ENCODE measurements at places on chromosomes 4 and X.

DNA sequence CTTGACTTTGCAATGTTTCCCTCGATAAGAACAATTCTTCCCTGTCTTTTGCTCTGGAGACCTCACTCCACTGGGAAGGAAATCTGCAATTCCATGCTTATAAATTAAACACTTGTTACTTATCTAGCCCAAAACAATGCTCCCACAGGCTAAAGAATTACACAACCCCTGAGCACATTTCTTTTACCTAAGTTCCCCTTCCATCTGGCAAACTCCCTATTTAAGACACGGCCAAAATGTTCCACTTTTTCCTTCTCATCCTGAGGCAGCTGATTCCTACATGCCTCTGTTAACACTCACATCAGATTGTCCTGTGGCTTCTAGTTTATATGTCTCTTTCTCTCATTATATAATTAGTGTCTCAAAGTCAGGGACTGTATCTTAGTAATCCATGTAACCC lies 211.7 kb downstream of the COX18 start:
- DNase-seq = no peak

- no peak for DNase-seq
These were observed 247.1 kb downstream of the SPRY1 start for GRCh38 chr4:123643691-123644090.

- DNase-seq = no peak
These were observed 20.8 kb downstream of the ENOPH1 start for GRCh38 chr4:82450966-82451755.

DNA sequence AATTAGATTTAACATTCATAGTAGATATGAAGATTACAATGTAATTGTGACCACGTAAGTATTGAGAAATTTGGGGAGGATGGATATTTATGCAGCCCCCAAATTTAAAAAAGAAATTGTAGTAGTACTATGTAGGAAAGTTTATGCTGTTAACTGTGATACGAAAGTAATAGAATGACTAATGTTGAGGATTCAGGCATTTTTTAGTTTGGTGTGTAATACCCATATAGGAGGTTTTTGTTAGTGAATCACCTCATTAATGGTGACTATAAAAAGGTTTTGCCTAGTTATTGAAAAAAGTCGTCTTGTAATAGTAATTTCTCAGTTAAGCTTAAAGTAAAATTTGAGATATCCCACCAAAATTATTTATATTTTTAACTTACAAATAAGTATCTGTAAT lies 67.2 kb downstream of the SMARCAD1 start:
- DNase-seq = no peak

DNA sequence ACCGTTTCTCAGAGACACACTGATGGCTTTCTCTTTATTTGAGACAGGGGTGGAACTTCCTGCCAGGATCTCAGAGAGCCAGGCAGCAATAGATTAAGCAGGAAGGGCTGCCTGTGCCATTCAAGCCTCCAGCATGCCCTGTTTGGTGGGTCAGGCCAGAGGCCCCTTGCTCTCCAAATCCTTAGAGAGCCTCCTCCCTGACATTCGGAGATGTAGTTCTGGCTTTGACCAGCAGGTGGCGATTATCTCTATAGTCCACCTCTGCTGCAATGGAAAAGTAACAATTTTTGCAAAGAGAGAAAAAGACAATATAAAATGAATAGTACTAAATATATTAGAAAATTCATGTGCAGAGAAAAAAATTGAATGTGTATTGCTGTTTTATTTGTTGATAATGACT lies 93.9 kb downstream of the NXF2B start:
- DNase-seq = no peak

- no peak for DNase-seq
These were observed 73.7 kb upstream of the GALNT7 start for GRCh38 chr4:173094739-173095421.

DNA sequence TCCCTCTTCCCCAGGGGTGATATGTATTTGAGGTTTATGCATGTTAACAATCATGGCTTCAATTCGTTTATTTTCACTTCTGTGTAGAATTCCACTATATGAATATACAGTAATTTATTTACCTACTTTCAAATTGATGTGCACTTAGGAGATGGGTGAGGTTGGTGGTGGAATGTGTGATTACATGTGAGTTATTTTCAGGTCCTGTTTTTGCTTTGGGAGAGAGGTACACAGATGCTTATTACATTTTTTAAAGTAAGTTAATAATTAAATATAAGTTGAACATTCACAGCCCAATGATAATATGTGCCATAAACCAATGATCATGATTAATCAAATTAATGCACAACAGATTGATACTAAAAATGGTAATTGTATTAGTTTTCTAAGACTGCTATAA lies 79.5 kb downstream of the SPRY1 start:
- no peak for DNase-seq

DNA sequence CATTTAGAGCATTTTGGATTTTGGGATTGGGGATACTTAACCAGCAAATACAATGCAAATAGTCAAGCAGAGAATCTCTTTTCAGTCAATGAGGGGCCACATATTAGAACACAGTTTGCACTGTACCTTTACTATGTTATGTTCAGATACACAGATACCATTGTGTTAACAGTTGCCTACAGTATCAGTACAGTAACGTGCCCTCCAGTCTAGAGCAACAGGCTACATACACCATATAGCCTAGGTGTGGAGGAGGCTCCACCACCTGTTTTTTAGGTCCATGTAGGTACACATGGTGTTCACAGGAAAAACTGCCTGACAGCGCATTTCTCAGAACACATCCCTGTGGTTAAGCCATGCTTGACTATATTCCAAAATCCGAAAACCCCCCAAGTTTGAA lies 9.1 kb downstream of the GRPEL1 start:
- no peak for DNase-seq

GRCh38 chr4:119667802-119668201 lies 39.2 kb upstream of the PDE5A start:
- DNase-seq = peak; percentile 0

- no peak for DNase-seq
These were observed 821 bp downstream of the ASMTL start for GRCh38 chrX:1451661-1452515.

DNA sequence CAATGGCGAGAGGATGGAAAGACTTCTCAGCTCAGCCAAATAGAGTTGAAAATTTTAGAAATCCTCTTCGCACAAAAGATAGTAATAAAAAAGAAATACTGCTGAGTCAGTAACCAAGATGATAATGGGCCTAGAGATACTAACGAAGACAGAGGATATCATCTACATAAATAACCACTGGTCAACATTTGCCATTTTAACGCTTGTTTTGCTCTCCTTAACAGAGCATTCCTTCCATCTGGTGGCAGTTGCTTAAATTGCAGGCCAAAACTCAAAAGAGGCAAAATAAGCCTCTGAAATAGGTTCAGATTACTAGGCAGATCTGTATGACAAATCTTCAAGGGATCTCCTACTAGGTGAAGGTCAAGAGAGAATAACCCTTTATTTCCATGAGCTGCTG lies 51.7 kb upstream of the MCF2 start:
- DNase-seq = no peak

DNA sequence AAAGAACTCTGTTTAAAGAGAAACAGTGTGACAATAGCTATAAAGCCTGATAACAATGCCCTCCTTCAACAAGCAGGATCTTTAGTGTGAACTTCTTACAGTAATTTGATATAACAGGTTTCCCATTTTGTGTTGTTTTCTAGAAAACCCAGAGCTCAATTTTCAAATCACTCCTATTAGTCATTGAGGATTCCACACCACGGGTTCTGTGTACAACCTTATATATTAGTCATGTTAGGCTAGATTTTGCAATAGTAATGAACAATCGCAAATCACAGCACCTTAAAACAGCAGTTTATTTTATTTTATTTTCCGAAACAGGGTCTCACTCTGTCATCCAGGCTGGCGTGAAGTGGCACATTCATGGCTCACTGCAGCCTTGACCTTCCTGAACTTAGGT lies 1020.9 kb upstream of the INTU start:
- no peak for DNase-seq

DNA sequence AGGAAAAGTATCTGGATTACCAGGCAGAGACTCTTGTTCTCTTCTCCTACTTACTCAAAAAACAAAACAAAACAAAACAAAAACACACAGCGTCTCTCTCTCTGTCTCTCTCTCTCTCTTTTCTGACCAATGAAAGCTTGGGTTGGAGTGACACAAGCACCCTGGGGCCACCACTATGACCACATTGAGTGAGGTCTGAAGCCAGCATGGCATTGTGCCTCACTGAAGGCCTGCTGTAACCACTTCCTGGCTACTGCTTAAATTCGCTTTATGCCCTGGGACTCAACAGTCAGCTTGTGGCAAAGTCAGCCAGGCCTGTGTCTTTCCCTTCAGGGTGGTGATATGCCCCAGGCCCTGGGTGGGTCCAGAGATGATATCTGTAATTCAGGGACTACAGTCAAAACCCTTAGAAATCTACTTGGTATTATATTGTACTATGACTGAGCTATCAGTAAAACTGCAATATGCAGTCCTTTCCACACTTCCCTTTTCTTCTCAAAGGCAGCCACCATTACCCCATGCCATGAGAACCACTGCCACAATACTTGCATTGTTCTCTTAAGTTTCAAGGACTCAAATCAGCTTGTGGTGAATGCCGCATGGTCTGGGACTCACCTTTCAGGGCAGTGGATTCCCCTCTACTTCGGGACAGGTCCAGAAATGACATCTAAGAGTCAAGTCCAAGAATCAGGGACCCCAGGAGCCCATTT lies 606.8 kb upstream of the KLHL4 start:
- no peak for DNase-seq

GRCh38 chr4:886244-886643 lies 45.9 kb downstream of the GAK start:
- DNase-seq = no peak

DNA sequence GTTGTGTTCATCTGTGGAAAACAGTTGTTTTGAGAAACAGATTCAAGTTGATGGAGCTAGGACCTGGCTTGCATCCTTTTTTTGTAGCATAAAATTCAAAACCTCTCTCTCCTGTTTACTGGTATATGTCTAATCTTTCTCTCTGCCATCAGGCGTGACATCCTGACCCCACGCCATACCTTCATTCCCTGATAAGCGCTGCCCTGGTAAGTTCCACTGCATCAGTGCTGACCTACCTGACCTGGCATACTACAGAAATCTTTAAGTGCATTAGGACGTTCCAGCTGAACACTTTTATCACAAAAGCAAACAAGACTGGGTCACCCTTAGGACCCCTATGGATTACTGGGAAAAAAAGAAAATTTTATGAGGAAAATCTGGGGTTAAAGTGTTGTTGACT lies 230.7 kb downstream of the SHROOM3 start:
- DNase-seq = no peak

DNA sequence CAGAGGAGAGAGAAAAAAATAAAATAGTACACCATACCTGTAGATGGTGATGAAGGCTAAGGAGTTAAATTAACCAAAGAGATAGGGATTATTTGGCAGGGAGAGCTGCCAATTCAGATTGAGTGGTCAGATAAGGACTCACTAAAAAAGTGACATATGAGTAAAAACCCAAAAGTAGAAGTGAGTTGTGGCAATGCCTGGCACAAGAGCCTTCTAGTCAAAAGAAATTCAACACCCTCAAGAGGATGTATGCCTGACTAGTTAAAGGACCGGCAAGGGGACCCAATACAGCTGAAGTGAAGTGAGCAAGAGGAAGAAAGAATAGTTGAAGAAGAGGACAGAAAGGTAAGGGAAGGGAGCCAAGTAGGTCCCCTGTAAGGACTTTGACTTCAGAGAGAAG lies 34.9 kb downstream of the ELF2 start:
- DNase-seq = no peak

- DNase-seq = no peak
These were observed 26.5 kb downstream of the ADH5 start for GRCh38 chr4:99062120-99062519.

DNA sequence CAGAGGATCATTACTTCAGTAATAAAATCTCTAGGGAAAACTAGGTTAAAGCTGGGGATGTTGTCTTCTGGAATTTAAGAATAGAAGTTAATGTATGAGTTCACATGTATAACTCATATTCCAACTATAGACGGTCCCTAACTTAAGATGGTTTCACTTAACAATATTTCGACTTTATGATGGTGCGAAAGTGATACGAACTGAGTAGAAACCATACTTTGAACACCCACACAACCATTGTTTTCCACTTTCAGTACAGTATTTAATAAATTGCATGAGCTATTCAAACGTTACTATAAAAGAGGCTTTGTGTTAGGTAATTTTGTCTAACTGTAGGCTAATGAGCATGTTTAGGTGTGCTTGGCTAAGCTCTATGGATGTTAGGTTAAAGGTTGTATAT lies 38.7 kb downstream of the CCSER1 start:
- no peak for DNase-seq

GRCh38 chr4:5568931-5569330 lies 139.4 kb downstream of the EVC2 start:
- DNase-seq = no peak

DNA sequence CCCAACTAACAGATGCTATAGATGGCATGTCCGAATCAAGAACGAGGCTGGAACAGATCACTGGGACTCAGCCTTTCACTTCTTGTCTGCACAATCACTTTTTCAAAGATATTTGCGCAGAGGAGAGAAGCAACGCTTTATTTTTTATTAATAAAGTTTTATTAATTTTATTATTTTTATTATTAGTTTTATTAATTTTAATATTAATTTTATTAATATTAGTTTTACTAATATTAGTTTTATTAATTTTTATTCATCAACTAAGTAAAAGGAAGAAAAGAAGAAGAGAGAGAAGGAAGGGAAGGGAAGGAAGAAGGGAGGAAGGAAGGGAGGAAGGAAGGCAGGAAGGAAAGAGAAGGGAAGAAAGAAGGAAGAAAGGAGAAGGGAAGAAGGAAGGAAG lies 236.4 kb upstream of the HHIP start:
- DNase-seq = no peak

GRCh38 chr4:162408309-162408708 lies 244.5 kb upstream of the FSTL5 start:
- no peak for DNase-seq

- no peak for DNase-seq
These were observed 5.1 kb downstream of the UPRT start for GRCh38 chrX:75278991-75279390.

- no peak for DNase-seq
These were observed 33.2 kb downstream of the WDR1 start for GRCh38 chr4:10083331-10083771.

GRCh38 chr4:4407299-4408131 lies 20.6 kb downstream of the NSG1 start:
- no peak for DNase-seq

- no peak for DNase-seq
These were observed 36.5 kb downstream of the SUPT20HL1 start for GRCh38 chrX:24396931-24397279.

- no peak for DNase-seq
These were observed 75.1 kb downstream of the ADGRL3 start for GRCh38 chr4:61275241-61275640.

DNA sequence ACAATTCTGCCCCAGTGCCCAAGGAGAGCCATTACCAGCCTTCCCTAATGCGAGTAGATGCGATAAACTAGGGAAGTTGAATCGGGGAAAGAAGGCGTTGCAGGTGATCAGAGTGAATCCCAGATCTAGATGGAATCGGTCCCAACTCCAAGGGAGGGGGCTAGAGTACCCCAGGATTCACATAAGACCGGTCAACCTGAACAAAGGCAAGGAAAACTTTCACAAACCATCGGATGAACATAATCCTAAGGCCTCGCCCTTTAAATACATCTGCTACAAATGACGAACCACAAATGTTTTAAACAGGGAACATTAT lies 11.2 kb upstream of the ZCCHC13 start:
- DNase-seq = no peak
